ENCODE measurements at places on chromosomes 5 and 9. TPM values are rescaled to one million over a fixed set of nuclear protein-coding genes. Genes with fewer than 3 reads are reported as not detected.

Gene CDC20B
- total RNA-seq: not detected

Gene CYLC2
- not detected for total RNA-seq

Gene RAPGEF1
- total RNA-seq: 41.7 TPM

Gene ACOT12
- total RNA-seq: 0.41 TPM

Gene ARHGEF39
- total RNA-seq: 1.7 TPM

Gene C5orf52
- not detected for total RNA-seq

Gene PLPP7
- 19.0 TPM for total RNA-seq

Gene BAG1
- 160 TPM for total RNA-seq

All from sigmoid colon (tissue), 7 donors.